CD4-positive, alpha-beta T cell treated with Interleukin-2 at 100 ng/mL for 4 hours (primary cell): ENCODE measurements at places on chromosomes 7 and 10.

DNA sequence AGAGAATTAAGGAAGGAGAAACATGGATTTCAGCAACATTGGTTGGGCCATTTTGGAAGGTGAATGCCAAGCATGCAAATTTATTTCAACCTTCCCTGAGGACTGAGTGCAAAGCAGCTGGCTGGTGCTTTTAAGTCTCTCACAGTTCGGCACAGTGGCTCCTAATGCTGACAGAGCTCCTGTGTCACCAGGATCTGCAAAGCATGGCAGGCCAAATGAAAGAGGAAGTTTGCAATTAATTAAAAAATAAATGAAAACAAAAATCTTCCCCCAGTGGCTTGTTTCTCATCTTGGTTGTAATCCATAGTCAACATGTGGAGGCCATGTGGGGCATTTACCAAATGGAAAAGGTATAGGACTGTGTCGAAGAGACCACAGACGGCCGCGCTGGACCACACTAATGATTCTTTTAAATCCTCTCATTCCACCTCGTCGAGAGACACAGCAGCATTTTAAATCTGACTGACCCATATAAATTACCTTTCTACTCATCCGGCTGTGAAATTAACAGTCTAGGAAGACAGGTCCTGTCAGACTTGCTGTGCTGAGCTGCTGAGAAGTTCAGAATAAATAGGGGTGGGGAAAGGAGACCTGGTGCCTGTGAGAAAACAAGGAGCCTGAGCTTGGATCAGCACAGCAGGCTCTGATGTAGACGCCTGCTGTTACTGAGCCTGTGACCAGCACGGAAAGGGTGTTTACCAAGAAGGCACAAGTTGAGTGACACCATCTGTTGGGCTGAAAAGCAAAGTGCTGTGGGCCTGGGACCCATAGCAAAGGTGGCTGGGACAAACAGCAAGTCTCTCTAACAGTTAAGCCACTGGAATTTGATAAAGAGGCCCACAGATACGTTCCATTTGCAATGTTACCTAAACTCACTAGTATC is 136.0 kb upstream of the COL1A2 start:
- DNase-seq = no peak

DNA sequence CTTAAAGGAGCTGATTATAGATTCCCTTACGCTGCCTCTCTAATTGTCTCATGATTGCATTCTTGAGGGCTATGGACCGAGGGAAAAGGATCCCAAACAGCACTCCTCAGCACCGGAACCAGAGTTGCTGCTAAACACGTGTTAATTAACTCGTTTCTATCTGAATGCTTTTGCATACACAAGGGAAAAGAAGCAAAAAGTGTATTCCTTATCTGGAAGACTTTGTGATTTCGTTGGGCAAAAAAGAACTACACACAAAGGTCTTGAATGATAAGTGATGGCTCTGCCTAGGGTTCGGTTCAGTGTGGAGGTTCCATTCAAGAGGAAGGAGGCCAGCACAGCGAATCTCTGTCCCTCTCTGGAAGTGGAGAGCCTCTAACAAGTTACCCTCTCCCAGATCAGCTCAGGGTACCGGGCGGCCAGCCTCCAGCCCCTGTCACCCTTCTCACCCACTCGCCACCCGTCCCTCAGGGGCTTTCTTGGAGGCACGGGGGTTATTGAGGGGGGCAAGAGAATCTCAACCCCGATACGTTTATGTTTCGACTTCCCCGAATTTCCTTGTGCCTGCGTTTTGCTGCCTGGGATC is 515 bp upstream of the SLC4A2 start:
- DNase-seq = no peak

GRCh38 chr7:39233851-39234529 is 256.3 kb downstream of the POU6F2 start:
- no peak for DNase-seq

DNA sequence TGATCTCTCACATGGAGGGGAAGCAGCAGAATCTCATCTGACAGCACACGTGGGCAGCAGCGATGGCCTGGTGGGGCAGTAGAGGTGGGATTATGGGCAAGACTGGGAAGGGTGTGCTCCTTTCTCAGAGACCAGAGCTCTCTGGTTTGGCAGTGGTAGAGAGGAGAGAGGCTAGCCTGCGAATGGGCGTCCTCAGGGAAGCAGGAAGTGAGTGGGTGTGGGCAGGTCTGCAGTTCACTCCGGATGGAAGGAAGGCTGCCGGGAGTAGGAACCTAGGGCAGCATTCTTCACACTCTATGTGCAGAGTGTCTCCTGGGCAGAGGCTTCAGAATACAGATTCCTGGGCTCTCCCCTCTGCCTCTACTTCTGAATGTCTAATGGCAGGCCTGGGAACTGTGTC is 162.8 kb upstream of the BMPER start:
- no peak for DNase-seq

- peak; percentile 14 for DNase-seq
Measured at GRCh38 chr10:113108194-113108835, 158.3 kb downstream of the TCF7L2 start.

DNA sequence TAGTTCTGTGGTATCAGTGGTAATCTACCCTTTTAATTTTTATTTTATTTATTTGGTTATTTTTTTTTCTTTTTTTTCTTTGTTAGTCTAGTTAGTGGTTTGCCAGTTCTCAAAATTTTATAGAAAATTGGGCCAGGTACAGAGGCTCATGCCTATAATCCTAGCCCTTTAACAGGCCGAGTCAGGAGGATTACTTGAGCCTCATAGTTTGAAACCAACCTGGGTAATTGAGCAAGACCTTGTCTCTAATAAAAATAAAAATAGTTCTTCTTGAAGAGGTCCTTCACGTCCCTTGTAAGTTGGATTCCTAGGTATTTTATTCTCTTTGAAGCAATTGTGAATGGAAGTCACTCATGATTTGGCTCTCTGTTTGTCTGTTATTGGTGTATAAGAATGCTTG is 51.5 kb downstream of the PPP1R3A start:
- DNase-seq = no peak

GRCh38 chr10:34467902-34468301 is 347.2 kb downstream of the PARD3 start:
- DNase-seq = no peak

GRCh38 chr7:78218051-78218450 is 419.5 kb downstream of the PHTF2 start:
- DNase-seq = no peak

DNA sequence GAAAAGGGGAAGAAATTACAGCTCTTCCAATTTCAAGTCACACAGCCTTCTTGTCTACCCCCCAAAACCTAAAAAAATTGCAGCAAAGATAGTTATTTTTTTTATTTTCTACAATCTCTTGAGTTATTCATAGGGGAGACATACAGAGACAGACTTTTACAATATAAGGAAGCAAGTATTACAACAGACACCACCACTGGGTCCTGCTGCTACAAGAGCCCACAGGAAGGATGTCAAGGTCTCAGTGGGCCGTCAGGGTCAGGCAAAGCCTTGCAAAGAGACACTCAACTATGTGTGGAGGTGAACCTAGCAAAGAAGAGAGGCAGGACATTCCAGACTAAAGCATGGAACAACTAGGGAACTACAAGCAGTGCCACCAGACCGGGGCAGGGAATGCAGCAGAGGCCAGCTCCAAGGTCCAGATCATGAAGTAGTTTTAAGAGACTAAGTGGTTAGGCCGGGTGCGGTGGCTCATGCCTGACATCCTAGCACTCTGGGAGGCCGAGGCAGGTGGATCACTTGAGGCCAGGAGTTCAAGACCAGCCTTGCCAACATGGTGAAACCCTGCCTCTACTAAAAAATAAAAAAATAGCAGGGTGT is 28.2 kb upstream of the ZCCHC24 start:
- no peak for DNase-seq

- no peak for DNase-seq
Measured at GRCh38 chr7:15651693-15652092, 34.8 kb downstream of the MEOX2 start.

DNA sequence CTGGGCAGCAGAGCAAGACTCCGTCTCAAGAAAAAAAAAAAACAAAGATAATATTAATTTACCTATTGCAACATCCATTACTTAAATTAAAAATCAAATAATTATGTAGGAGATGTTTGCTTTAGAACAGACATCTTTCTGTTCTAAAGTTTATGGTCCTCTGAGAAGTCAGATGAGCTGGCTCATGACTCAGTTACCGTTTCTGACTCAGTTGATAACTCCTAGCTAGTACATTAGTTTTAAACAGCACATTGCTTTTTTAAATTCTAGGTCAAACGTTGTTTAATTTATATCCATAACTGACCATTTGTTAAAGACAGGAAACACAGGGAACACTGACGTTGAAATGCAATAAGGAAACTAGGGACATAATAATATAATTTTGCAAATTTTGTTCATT is 162.7 kb downstream of the ETV1 start:
- no peak for DNase-seq

DNA sequence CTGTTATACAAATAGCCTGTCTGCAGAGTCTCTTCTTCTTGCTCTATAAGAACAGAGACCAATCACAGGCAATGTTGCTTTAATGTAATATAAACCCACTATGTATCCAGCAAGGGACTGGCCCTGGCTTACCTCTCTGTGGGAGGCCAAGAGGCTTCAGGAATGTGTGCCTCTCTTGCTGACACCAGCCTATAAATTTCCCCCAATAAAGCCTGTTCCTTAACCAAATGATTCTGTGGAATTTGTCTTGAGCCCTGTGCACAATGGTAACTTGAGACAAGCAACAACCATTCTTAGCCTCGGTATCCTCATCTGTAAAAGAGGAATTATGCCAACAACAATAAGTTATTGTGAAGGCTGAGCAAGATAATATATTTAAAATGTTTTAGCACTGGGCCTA is 563.7 kb downstream of the GRM8 start:
- DNase-seq = no peak

DNA sequence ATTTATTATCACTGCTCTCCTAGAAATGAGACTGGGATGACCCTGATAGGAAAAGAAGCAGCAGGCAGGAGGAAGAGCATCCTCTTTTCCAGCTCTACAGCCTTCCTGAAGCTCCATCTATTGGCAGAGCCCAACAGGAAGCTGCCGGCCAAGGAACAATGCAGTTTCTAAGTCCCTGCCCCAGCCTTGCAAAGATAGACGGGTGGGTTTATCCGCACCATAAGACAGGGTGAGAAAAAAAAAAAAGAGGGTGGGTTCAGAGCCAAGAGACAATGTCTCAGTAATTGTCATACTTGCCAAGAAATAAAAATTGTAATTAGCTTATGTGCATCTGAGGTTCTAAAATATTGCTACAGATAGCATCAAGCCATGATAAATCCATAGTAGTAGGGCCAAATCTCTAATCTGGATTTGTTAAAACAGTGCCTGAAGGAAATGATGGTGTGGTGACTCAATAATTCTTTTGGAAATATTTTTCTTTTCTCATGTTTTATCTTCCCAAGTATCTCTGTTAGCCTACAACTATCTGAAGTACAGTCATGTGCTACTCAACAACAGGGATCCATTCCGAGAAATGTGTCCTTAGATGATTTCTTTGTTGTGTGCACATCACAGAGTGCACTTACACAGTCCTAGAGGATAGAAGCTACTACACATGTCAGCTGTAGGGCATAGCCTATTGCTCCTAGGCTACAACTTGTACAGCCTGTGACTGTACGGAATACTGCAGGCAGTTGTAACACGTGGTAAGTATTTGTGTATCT is 242.9 kb upstream of the CXCL12 start:
- no peak for DNase-seq

DNA sequence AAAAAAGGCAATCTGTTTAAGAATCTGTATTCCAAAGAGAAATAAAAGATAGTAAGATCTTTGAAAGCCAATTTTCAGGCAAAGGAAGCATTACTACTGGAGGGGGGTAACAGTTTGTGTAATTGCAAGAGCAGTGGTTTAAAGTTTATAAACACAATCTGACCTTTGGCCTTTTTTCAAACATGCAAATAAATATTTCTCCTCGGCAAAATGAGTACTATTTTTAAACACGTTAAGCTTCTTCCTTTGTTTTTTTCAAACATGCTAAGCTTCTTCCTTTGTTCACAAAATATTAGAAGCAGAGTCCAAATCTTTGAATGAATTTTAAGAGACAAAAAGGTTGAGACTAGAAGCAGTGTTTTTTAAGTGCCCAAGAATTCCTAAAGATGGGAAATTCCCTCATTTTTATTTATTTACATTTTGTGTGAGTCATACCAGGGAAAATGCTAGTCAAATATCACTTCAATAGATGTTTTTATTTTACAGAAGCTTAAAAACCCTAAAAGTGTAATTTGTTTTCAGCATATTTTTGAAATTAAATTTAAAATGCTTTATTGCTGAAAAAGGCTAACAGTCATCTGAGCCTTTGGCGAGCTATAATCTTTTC is 229.3 kb downstream of the GPR37 start:
- no peak for DNase-seq

- no peak for DNase-seq
Measured at GRCh38 chr10:1745780-1746456, 8.6 kb upstream of the ADARB2 start.

GRCh38 chr7:152340161-152340560 is 95.6 kb downstream of the KMT2C start:
- DNase-seq = no peak

DNA sequence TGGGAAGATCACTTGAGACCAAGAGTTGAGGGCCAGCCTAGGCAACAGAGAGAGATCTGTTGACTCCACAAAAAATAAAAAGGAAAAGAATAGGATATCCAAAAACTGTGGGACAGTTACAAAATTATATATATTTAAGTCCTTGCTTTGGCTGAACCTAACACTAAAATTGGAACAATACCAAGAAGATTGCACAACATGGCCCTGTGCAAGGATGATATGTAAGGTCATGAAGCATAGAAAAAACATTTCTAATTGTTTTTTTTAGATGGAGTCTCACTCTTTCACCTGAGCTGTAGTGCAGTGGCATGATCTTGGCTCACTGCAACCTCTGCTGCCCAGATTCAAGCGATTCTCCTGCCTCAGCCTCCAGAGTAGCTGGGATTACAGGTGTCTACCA is 139.0 kb downstream of the TPST1 start:
- no peak for DNase-seq

GRCh38 chr10:58352956-58353610 is 18.3 kb downstream of the UBE2D1 start:
- no peak for DNase-seq

GRCh38 chr10:124763267-124763666 is 19.1 kb upstream of the FAM53B start:
- DNase-seq = no peak
